Spinal cord (tissue), 10 donors: ENCODE measurements at places on chromosomes 12 and 14.

GRCh38 chr12:93723568-93723930 lies 46.4 kb downstream of the CRADD start:
- H3K4me1 ChIP-seq, result no peaks in the 10 kb centered on the region
- no peak overlapping the region for H3K4me3 ChIP-seq
- no peaks in the 10 kb centered on the region for H3K27me3 ChIP-seq
- H3K27ac ChIP-seq, result no peak overlapping the region
- DNase-seq, result no peak

- peak overlapping the region; percentile 48 for H3K4me3 ChIP-seq
- peaks cover 87% of the 10 kb centered on the region for H3K4me1 ChIP-seq
- H3K27me3 ChIP-seq, result peaks cover 6% of the 10 kb centered on the region
- peak overlapping the region; percentile 99 for H3K27ac ChIP-seq
- peaks cover 18% of the 10 kb centered on the region for H3K36me3 ChIP-seq
These were observed 2.8 kb upstream of the HOXC8 start for GRCh38 chr12:54005853-54006558.

- no peaks in the 10 kb centered on the region for H3K36me3 ChIP-seq
- no peak overlapping the region for H3K4me3 ChIP-seq
- H3K4me1 ChIP-seq, result no peaks in the 10 kb centered on the region
- H3K27me3 ChIP-seq, result no peaks in the 10 kb centered on the region
These were observed 13.4 kb upstream of the PCNX1 start for GRCh38 chr14:70893858-70894291.

DNA sequence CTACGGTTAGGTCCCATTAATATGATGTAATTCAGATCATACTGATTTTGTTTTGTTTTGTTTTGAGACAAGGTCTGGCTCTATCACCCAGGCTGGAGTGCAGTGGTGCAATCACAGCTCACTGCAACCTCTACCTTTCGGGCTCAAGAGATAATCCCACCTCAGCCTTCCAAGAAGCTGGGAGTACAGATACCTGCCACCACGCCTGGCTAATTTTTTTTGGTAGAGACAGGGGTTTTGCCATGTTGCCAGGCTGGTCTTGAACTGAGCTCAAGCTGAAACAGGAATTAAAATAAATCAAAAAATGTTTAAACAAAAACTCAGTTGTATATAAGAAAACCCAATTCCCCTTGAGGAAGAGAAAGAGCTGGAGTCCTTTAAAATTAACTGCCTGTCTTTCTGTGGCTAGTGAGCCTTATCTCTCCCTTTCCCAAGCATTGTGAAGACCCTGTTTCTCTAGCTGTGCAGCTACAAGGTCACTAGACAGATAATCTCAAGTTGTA lies 17.7 kb upstream of the ANAPC7 start:
- H3K4me3 ChIP-seq, result no peak overlapping the region
- H3K27ac ChIP-seq, result no peak overlapping the region
- no peak for DNase-seq
- no peaks in the 10 kb centered on the region for H3K27me3 ChIP-seq

- no peaks in the 10 kb centered on the region for H3K27me3 ChIP-seq
- peaks cover 4% of the 10 kb centered on the region for H3K4me1 ChIP-seq
- no peak for DNase-seq
These were observed 102.7 kb upstream of the BCL2L14 start for GRCh38 chr12:11968048-11968383.

- no peaks in the 10 kb centered on the region for H3K27me3 ChIP-seq
- H3K27ac ChIP-seq, result peak overlapping the region; percentile 78
- DNase-seq, result no peak
- peaks cover 4% of the 10 kb centered on the region for H3K4me1 ChIP-seq
- no peaks in the 10 kb centered on the region for H3K36me3 ChIP-seq
- no peak overlapping the region for H3K4me3 ChIP-seq
These were observed 42.1 kb upstream of the RNASE3 start for GRCh38 chr14:20848955-20849570.

DNA sequence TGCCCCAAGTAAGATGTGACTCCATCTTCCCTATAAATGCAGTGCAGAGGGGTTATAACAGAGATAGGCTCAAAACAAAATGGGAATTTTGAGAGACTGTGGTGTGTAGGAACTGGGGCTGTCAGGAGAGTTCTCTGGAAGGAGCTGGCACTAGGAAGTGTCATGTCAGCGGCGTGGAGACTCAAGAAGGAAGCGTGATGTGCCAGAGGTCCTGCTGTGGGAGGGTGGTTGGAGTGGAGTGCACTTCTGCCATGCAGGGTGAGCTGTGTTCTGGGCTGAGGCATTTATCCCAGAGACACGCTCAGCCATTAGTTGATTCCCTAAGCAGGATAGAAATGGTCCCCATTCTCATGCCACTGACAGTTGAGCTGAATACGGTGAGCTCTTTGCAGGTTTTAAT lies 19.0 kb downstream of the GLT1D1 start:
- no peaks in the 10 kb centered on the region for H3K4me1 ChIP-seq
- no peak overlapping the region for H3K27ac ChIP-seq
- DNase-seq, result no peak
- H3K27me3 ChIP-seq, result no peaks in the 10 kb centered on the region

- peaks cover 30% of the 10 kb centered on the region for H3K4me1 ChIP-seq
- peaks cover 31% of the 10 kb centered on the region for H3K36me3 ChIP-seq
- no peak for DNase-seq
- H3K4me3 ChIP-seq, result peak overlapping the region; percentile 29
- no peak overlapping the region for H3K27ac ChIP-seq
These were observed 594 bp upstream of the CEP170B start for GRCh38 chr14:104864267-104865080.

DNA sequence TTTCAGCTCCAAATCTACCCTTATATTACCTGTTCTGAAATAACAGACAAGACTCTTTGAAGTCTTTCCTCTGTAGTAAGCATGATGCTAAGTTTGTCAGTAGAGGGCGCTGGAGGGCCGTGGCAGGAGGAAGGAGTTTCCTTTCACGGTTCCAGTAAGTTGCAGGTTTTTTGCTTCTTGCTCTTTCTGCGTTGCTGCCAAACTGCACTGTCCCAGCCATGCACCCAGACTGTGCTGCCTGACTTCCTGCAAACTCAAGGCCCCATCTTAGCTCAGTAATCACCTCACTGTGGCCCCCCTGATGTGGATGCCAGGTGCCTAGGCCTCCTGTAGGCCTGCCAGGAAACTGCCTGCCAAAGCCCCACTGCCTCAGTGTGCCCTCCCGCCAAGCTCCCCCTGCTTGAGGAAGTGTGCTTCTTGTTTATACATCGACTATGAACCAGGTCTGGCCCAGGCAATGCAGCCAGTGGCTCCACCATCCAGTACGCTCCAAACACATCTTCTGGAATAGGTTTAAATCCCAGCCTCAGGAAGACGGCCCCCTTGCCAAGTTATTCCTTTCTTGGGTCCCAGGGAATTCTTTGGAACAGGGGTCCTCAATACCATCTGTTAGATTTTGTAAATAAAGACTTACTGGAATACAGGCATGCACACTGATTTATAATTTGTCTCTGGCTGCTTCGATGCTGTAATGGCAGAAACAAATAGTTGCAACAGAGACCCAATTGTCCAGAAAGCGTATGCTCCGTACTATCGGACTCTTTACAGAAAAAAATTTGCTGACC lies 193.7 kb upstream of the LRIG3 start:
- no peaks in the 10 kb centered on the region for H3K36me3 ChIP-seq
- H3K4me1 ChIP-seq, result peaks cover 5% of the 10 kb centered on the region
- H3K4me3 ChIP-seq, result no peak overlapping the region

DNA sequence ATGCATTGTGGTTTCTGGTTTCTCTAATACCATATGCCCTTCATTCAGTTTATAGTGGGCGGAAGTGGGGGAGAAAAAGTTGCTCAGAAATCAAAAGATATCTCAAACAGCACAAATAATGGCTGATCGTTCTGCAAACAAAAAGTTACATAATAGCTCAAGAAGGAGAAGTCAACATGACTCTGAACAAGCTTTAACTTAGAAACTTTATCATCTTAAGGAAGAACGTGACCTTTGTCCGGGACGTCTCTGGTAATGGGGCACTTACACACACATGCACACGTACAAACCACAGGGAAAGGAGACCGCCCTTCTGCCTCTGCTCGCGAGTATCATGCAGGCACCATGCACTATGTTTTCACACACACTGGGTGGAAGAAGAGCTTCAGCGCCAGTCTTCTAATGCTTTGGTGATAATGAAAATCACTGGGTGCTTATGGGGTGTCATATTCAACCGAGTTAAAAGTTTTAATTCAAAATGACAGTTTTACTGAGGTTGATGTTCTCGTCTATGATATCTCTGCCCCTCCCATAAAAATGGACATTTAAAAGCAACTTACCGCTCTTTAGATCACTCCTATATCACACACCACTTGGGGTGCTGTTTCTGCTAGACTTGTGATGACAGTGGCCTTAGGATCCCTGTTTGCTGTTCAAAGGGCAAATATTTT lies 4.7 kb downstream of the FOS start:
- no peak for DNase-seq
- H3K27ac ChIP-seq, result no peak overlapping the region
- no peak overlapping the region for H3K4me3 ChIP-seq

DNA sequence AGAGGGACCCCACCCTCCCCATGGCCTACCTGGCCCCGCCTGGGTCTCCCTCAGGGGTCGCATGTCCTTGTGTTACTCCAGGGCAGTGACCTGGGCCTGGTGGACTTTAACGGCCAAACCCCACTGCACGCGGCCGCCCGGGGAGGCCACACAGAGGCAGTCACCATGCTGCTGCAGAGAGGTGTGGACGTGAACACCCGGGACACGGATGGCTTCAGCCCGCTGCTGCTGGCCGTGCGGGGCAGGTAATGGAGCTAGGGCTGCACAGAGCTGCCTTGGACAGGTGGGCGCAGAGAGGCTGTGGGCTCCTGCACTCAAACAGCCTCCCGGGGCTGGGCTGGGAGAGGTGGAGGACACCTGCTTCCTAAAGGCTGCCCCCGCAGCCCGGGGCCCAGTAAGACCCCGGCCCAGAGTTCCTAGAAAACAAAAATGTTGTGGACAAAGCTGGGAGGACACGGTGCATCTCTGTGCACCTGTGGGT lies 21.6 kb downstream of the ASPG start:
- no peaks in the 10 kb centered on the region for H3K27me3 ChIP-seq
- no peak overlapping the region for H3K4me3 ChIP-seq
- peaks cover 8% of the 10 kb centered on the region for H3K4me1 ChIP-seq
- H3K27ac ChIP-seq, result no peak overlapping the region

GRCh38 chr12:128626808-128627320 lies 196.9 kb downstream of the SLC15A4 start:
- no peak overlapping the region for H3K4me3 ChIP-seq
- no peaks in the 10 kb centered on the region for H3K4me1 ChIP-seq
- H3K36me3 ChIP-seq, result no peaks in the 10 kb centered on the region
- H3K27me3 ChIP-seq, result no peaks in the 10 kb centered on the region
- H3K27ac ChIP-seq, result no peak overlapping the region

GRCh38 chr14:105473033-105473676 lies 1.5 kb upstream of the CRIP2 start:
- H3K4me3 ChIP-seq, result peak overlapping the region; percentile 42
- no peak for DNase-seq
- H3K27ac ChIP-seq, result peak overlapping the region; percentile 80
- no peaks in the 10 kb centered on the region for H3K27me3 ChIP-seq
- peaks cover 69% of the 10 kb centered on the region for H3K36me3 ChIP-seq

GRCh38 chr14:51210594-51210993 lies 29.5 kb upstream of the TMX1 start:
- DNase-seq, result no peak
- no peak overlapping the region for H3K4me3 ChIP-seq
- H3K36me3 ChIP-seq, result no peaks in the 10 kb centered on the region
- no peaks in the 10 kb centered on the region for H3K4me1 ChIP-seq

- DNase-seq, result no peak
- no peak overlapping the region for H3K27ac ChIP-seq
- no peaks in the 10 kb centered on the region for H3K36me3 ChIP-seq
These were observed 146.2 kb downstream of the SLC6A15 start for GRCh38 chr12:84766375-84766774.

GRCh38 chr12:11539156-11539555 lies 110.3 kb upstream of the ETV6 start:
- no peak overlapping the region for H3K4me3 ChIP-seq
- DNase-seq, result no peak
- H3K4me1 ChIP-seq, result no peaks in the 10 kb centered on the region

GRCh38 chr14:89327771-89328212 lies 89.2 kb downstream of the FOXN3 start:
- no peak overlapping the region for H3K27ac ChIP-seq
- H3K4me3 ChIP-seq, result no peak overlapping the region
- no peak for DNase-seq
- no peaks in the 10 kb centered on the region for H3K36me3 ChIP-seq

GRCh38 chr12:84131076-84131475 lies 781.5 kb downstream of the SLC6A15 start:
- no peaks in the 10 kb centered on the region for H3K27me3 ChIP-seq
- no peaks in the 10 kb centered on the region for H3K36me3 ChIP-seq
- H3K4me1 ChIP-seq, result no peaks in the 10 kb centered on the region
- H3K27ac ChIP-seq, result no peak overlapping the region

DNA sequence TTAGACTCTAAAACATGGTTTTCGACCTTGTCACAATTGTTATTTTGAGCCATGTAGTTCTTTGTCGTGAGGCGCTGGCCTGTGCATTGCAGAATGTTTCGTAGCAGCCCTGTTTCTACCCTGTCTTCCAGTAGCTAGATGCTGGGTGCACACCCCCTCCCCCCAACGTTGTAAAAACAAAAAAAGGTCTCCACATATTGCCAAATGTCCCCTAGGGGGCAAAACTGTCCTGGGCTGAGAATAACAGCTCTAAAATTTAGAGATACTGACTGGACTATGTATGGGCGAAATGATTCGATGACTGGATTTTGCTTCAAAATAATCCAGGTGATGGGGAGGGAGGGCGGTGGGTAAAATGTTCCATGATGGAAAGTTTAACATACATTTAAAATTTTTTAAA lies 126.1 kb upstream of the FUT8 start:
- no peak for DNase-seq
- H3K27ac ChIP-seq, result no peak overlapping the region
- H3K4me3 ChIP-seq, result no peak overlapping the region

GRCh38 chr14:36423430-36423829 lies 96.6 kb downstream of the NKX2-1 start:
- no peak overlapping the region for H3K4me3 ChIP-seq
- no peaks in the 10 kb centered on the region for H3K4me1 ChIP-seq
- DNase-seq, result no peak
- no peaks in the 10 kb centered on the region for H3K36me3 ChIP-seq

- H3K4me1 ChIP-seq, result peaks cover 95% of the 10 kb centered on the region
- peaks cover 22% of the 10 kb centered on the region for H3K36me3 ChIP-seq
- DNase-seq, result no peak
- H3K27ac ChIP-seq, result no peak overlapping the region
- peaks cover 32% of the 10 kb centered on the region for H3K27me3 ChIP-seq
These were observed 935 bp upstream of the CRIP1 start for GRCh38 chr14:105485739-105486162.

- no peaks in the 10 kb centered on the region for H3K4me1 ChIP-seq
- no peaks in the 10 kb centered on the region for H3K36me3 ChIP-seq
- no peak for DNase-seq
- H3K4me3 ChIP-seq, result no peak overlapping the region
These were observed 12.0 kb downstream of the TMTC1 start for GRCh38 chr12:29771786-29772185.

- H3K36me3 ChIP-seq, result no peaks in the 10 kb centered on the region
- H3K4me1 ChIP-seq, result peaks cover 5% of the 10 kb centered on the region
- no peak overlapping the region for H3K4me3 ChIP-seq
- peak; percentile 2 for DNase-seq
- H3K27me3 ChIP-seq, result no peaks in the 10 kb centered on the region
- no peak overlapping the region for H3K27ac ChIP-seq
These were observed 203.4 kb upstream of the DDHD1 start for GRCh38 chr14:53356361-53357150.
